Activated naive CD8-positive, alpha-beta T cell treated with anti-CD3 and anti-CD28 coated beads, Interleukin-2, amount 10 ng/mL, durations not matched to agents 7 days and 5 days (primary cell): ENCODE measurements at places on chromosomes 7 and 10. TPM values are rescaled to one million over a fixed set of nuclear protein-coding genes. Genes with fewer than 3 reads are reported as not detected.
A peak's percentile ranks its signal among the peaks of the same experiment; 100 is the strongest.

DNA sequence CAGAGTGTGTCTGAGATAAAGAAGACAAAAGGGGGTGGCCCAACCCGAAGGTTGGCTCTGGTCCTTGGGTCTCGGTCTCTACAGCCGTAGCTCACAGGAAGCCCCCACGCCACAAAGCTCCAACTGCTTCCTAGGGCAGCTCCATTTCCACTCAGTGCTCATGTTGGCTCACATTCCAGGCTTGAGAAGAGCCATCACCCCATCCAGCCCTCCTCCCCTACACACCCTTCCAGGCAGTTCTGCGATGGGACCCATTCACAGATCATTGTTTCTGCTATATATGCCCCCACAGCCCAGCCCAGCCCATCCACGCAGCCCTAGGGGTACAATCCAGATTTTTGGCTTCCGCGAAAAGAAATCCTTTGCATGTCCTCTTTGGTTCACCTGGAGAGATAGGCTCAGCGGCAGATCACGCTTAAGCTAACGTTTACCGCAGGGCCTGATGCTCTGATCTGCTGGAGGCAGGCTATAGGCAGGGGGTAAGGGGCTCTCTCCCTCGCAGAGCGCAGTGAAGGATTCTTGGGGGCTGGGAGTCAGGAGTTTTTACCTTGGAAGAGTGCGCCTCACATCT is 6.2 kb upstream of the HOXA11 start:
- H3K36me3 ChIP-seq = peaks cover 2% of the 10 kb centered on the region
- H3K4me1 ChIP-seq = peaks cover 19% of the 10 kb centered on the region
- peak; percentile 19 for DNase-seq
- H3K27ac ChIP-seq = no peak overlapping the region
- no peak overlapping the region for H3K4me3 ChIP-seq
- peaks cover 89% of the 10 kb centered on the region for H3K27me3 ChIP-seq

DNA sequence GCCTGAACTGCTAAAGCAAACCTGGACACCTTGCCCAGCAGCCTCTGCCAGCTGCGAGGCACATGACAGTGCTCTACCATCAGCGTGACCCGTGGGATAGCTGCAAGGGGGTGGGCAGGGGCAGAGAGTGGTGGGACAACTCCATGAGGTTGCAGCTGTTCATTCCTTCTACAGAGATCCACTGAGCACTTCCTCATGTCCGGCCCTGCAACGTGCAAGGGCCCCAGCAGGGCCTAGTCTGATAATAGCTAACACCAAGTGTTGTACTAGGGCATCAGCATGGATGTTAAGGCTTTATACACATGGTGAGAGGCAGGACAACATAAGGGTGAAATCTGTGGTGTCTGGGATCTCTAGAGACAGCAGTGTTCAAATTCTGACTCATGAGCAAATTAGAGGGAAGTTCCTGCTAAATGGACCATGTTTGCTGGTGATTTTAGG is 14.3 kb downstream of the NOD1 start:
- H3K36me3 ChIP-seq = peaks cover 15% of the 10 kb centered on the region
- H3K4me1 ChIP-seq = peaks cover 28% of the 10 kb centered on the region
- DNase-seq = no peak
- no peaks in the 10 kb centered on the region for H3K27me3 ChIP-seq
- no peak overlapping the region for H3K27ac ChIP-seq

GRCh38 chr10:15439341-15439842 is 68.3 kb upstream of the FAM171A1 start:
- H3K36me3 ChIP-seq = no peaks in the 10 kb centered on the region
- peaks cover 28% of the 10 kb centered on the region for H3K27me3 ChIP-seq
- DNase-seq = no peak
- H3K4me1 ChIP-seq = peaks cover 3% of the 10 kb centered on the region
- H3K27ac ChIP-seq = no peak overlapping the region
- no peak overlapping the region for H3K4me3 ChIP-seq

DNA sequence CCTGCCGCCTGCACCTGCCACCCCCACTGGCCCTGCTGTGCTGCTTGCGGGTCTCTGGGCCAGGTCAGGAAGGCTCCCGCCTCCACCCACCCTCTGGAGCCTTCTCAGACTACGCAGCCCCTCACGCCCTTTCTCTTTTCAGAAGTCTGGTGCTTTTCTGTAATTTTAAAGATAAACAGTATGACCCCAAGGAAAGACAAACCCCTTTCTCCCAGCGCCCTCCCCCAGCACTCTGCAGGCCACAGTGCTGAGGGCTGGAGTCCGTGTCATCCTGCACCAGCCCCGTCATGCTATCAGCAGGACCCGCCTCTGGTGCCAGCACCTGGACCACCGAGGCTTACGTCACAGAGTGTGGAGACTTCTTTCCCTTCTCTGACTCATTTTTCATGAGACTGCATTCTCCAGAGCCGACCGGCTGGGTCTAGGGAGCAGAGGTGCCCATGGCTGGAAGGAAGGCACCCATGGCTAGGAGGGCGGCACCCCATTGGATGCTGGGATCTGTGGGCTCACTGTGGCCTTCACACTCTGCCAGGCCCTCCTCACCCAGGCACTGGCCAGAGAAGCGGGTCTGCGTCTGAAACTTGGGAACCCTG is 53.4 kb downstream of the CFAP46 start:
- no peaks in the 10 kb centered on the region for H3K4me1 ChIP-seq
- H3K4me3 ChIP-seq = no peak overlapping the region
- H3K27ac ChIP-seq = no peak overlapping the region
- no peaks in the 10 kb centered on the region for H3K36me3 ChIP-seq

The CALCR gene
- total RNA-seq = not detected

DNA sequence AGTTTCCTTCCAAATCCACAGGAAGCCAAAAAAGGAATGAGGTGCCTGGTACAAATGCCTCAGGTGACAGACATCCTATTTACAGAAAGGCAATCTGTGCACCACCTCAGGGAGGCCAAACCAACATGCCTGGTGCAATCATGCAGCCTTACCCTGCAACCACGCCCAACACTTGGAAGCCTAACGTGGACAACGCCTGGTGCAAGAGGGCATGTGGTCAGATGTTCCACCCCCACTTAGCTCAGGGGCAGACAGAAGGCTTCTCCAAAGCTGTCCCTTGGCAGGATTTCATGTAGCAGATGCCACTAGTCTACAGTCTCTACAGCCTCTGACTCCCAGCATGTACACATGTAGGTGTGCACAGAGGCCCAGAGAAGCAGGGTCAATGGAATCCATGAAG is 89.5 kb downstream of the KCNMA1 start:
- H3K27ac ChIP-seq = no peak overlapping the region
- no peaks in the 10 kb centered on the region for H3K36me3 ChIP-seq
- no peaks in the 10 kb centered on the region for H3K4me1 ChIP-seq
- H3K27me3 ChIP-seq = peaks cover 14% of the 10 kb centered on the region
- no peak overlapping the region for H3K4me3 ChIP-seq
